ENCODE measurements at places on chromosomes 5 and 9.

GRCh38 chr9:17272536-17272935 is 137.7 kb downstream of the CNTLN start:
- no peak for DNase-seq

GRCh38 chr5:168467755-168468330 is 18.4 kb upstream of the RARS1 start:
- DNase-seq, result no peak

- DNase-seq, result no peak
Observed at GRCh38 chr5:115702025-115702424, 76.2 kb upstream of the TMED7 start.

DNA sequence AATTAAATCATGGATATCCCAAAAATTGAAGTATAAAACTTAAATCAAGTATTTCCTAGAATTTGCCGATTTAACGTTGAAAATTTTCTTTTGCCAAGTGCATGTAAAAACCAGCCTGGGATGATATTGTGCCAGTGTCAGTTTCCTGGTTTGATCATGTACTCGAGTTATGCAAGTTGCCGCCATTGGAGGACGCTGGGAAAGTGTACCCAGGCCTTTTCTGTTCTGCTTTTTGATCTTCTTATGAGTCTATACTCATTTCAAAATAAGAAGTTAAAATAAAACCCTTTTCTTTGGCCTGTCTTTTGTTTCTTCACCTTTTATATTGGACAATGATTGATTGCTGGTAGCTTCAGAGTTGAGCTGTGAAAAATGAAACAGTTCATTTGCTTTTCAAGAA is 93.1 kb upstream of the NFIL3 start:
- no peak for DNase-seq

DNA sequence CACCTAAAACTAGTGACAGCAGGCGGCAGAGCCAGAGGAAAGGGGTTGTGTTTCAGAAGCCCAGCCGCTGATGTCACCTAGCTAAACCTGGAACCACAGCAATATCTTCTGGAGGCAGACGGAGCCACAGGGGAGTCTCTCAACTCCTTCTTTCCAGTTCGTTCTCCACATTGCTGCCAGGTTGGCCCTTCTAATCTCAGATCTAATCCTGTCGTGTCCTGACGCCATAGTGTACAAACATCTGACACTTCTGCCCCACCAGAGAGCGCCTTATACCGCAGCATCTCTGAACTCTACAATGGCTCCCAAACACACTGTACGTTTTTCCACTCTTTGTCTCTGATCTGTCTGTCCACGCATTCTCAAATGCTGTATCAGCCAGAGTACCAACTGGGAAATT is 240.0 kb downstream of the SMARCA2 start:
- DNase-seq, result no peak

DNA sequence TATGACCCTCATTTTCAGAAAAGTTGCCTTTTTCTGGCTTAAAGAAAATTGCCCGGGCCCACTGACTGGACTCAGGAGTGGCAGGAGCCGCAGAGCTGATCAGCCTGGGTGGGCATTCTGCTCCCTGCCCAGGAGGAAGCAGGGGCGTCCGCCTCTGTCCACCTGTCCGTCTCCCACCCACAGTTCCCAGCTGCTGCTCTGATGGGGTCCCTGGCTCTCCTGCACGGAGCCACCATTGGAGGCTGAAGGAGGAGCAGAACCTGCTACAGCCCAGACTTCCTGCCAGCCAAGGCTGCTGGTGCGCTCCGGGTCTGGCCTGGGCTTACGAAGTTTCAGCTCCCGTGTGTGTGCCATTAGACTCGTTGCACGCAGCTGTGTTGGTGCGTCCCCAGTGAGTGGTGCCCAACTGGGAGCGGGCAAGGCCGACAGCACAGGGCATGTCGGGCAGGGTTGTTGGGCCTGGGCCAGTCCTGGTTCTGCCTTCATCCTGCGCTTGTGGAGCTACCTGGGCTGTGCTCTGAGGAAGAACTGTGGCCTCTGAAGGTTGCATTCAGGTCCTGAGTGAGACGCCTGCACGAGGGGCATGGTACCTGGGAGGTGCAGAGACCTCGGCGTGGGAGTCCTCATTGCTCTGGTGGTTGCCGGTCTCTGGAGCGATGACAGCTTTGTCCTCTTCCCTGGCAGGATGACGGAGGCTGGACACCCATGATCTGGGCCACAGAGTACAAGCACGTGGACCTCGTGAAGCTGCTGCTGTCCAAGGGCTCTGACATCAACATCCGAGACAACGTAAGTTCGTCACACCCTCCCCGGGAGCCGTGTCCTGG is 77.2 kb upstream of the CACNA1B start:
- no peak for DNase-seq

DNA sequence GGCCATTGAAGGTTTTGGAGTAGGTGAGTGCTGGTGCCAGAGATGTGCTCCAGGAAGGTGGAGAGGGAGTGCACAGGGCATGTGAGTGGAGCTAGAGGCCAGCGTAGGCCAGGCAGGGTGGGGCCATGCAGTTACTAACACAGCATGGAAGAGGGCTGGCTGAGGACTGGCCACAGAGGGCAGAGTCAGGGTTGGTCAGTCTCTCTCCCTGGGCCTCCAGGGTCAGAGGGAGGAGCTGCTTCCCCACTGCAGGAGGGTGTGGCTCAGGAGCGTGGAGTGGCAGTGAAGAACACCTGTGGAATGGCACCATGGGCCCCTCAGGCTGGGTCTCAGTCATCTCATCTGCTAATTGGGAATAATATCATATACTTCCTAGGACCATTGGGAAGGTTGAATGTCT is 167.7 kb downstream of the MACROH2A1 start:
- peak; percentile 78 for DNase-seq

GRCh38 chr9:72410214-72410613 is 45.2 kb upstream of the ZFAND5 start:
- no peak for DNase-seq

DNA sequence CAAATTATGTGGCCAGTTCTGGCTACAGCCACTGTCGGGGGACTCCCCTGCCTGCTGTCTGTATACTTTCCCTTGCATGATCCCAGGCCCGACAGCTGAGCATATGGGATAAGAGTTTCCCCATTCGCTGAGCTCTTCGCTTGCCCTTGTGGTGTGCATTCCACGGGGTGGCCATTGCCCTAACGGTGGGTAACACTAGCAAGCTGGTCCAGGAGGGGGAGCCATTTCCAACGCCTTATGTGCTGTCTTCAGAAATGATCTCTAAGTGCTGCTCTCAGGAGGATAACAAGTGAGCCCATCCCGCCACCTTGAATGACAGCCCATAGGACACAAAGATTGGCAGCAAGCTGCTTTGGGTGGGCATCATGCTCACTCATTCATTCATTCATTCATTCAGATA is 190.9 kb downstream of the FSTL4 start:
- no peak for DNase-seq

GRCh38 chr9:135198586-135199285 is 111.3 kb downstream of the OLFM1 start:
- peak; percentile 13 for DNase-seq

DNA sequence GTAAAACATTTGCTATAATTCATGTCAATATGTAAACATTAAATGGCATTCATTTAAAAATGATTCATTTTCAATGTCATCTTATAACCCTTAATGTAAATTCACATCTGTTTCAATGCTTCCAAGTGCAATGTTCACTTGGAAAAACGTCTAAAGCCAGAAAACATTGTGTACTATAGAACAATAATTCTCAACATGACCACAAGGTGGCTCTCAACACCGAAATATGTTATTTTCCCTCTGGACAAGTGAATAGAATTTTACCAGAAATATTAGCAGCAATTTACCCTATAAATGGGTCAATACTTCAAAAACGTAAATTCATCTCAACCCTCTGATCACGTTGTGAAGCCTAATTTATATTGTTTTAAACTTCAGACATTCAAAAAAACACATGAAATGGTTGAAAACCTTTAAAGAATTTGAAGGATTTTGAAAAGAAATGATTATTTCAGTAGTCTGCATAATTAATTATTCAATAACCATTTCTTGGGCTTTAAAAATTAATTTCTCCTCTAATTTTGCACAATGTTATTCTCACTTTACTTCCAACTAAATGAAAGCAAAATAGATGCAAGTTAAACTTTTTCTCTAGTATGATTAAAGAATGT is 11.0 kb downstream of the CDH10 start:
- peak; percentile 43 for DNase-seq

- DNase-seq, result peak; percentile 36
Observed at GRCh38 chr9:123412171-123412820, 56.3 kb downstream of the CRB2 start.

DNA sequence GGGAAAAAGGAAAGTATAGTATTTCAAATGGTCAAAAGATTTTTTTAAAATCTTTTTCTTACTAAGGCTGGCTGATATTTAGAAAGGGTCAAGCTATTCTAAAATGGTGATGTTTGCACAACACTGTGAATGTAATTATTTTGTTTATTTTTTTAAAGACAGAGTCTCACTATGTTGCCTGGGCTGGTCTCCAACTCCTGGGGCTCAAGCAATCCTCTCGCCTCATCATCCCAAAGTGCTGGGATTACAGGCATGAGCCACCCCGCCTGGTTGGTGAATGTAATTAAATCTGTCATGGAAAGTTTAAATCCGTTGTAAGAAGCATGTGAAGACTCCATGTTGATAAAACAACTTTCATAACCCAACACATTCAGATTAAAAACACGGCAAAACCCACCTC is 2.6 kb downstream of the UBTD2 start:
- peak; percentile 79 for DNase-seq

- DNase-seq, result no peak
Observed at GRCh38 chr9:100465761-100466160, 7.2 kb upstream of the TMEFF1 start.

- DNase-seq, result no peak
Observed at GRCh38 chr9:128498911-128499310, 5.6 kb upstream of the GLE1 start.

DNA sequence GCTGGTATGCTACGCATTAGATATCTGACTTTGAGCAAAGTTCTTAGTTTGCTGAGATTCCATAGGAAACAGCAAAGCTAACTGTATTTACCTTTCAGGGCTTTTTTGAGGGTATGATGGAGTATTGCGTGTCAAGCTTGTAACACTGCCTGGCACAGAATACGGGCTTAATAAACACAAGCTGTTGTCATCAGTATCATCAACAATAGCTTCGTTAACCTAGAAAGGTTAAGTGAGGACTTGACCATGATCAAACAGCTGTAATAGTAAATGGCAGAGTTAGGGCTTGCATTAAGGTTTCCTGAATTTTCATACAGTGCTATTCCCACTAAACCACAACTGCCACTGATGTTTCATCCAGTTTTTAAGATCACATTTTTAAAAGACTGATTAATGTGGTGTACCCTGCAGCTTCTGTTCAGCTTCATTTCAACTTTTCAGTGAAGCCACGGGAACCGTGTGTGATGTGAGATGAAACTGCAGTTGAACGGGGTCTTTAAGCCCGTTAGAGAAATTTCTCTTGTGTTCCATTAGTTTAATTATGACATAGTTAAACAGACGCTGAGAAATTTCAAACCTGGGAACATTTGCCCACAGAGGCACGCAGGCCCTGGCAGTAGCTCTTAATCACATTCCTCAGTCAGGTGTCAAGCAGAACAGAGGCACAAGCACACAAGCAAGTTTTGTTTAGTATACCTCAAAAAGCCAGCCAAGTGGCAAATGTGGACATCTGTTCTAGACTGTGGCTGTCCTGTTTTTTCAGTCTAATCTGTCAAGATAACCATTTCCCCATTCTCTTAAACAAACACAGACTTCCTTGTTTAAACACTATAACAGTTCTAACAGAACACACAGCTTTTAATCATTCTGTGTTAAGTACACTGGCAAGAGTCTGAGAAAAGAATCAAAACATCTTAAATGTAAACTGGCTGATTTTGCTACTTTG is 147.1 kb downstream of the ZNF608 start:
- peak; percentile 65 for DNase-seq

- no peak for DNase-seq
Observed at GRCh38 chr5:40221796-40222195, 457.9 kb upstream of the PTGER4 start.

DNA sequence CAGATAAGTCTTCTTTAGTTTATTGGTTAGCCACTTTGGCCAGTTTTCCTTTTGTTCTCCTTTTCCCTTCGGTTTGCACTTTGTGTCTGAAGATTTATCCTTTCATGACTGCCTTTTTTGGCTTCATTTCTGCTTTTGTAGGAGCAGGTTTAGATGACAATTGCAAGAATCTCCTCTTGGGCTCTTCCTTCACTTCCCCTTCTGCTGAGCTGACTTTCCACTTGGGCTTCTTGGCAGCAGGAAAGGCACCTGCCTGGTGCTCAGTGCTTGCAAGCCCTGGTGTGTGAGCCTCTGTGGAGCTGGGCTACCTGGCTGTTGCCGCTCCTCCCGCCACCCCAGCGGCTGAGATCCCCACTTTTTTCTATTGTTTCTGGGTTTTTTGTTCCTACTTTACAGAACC is 7.3 kb downstream of the CCDC112 start:
- DNase-seq, result no peak

DNA sequence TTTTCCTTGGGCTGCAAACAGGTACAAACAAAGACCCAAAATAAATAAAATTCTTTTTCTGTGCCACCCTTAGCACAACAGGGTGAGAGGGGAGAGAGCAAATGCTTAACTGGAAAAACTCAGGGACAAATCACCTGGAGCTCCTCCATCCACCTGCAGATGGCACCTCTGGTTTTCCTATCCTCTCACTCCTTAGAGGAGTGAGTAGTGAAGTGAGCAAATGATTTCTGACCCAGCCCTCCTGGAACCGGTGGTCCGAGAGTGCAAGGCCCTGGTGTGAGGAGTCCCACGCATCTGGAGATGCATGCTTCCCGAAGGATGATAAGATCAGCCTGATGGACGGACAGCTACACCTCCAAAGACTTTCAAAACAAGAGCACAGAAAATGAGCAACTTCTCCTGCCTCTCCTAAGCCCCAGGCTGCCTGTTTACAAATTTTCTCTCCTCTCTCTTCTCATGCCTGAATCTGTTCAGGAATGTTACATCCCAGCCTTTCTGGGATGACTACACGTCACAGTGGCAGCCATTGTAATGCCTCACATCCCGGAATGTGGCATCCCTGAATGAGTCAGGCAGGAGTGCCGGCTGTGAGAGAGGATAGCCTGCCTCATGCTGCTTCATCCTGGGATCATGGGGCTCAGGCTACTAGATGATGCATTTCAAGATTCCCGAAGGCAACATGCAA is 86.4 kb downstream of the ADRB2 start:
- DNase-seq, result no peak
